ENCODE measurements at places on chromosomes 3 and 15.

DNA sequence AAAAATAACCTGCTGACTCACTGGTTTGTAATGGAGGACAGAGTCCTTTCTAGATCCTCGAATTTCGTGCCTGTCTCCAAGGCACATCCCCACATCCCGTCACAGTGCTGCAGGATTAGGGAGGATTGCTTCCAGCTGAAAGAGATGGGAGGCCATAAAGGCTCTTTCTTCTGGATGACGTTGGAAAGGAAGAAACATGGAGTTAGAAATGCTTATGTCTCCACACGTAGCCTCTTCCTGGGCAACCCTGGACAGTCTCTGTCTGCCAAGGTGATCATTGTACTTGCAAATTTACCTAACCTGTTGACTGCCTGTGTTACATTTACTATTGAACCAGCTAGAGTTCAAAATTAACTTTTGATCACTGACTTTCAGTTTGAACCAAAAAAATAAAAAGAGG, 27.6 kb upstream of the VILL start:
- DNase-seq, result no peak

DNA sequence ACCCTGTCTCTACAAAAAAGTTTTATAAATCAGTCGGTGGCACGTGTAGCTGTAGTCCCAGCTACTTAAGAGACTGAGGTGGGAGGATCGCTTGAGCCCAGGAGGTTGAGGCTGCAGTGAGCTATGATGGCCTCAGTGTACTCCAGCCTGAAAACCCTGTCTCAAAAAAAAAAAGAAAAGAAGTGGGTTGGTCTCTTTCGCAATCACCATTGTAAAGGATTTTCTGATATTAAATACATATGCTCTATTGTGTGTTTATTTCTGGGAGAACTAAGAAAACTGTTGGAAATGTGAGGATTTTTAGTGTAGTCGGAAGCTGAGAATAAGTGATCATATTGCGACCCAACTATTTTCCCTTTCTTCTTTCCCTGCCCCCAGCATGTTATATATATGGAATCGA, 7.5 kb downstream of the ZNF710 start:
- DNase-seq, result no peak

GRCh38 chr3:170765419-170766078, 104.4 kb downstream of the RPL22L1 start:
- DNase-seq, result no peak

DNA sequence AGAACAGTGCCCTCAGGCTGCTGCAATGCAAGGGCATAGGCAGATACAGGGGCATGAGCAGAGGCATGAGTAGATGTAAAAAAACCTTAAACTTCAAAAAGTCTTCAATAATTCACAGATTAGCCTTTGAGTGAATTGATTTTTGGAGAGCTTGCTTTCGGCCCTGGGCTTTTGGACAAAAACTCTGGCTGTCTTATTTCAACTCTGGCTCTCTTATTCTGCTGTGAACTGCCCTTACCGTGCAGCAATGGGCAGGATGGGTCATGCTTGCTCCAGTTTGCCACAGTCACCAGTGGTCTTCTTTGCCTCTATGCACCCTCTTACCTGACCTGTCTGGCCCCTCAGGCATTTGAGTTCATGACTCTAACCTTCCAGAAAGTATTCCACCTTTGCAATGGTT, 555.7 kb downstream of the MAGI1 start:
- no peak for DNase-seq

DNA sequence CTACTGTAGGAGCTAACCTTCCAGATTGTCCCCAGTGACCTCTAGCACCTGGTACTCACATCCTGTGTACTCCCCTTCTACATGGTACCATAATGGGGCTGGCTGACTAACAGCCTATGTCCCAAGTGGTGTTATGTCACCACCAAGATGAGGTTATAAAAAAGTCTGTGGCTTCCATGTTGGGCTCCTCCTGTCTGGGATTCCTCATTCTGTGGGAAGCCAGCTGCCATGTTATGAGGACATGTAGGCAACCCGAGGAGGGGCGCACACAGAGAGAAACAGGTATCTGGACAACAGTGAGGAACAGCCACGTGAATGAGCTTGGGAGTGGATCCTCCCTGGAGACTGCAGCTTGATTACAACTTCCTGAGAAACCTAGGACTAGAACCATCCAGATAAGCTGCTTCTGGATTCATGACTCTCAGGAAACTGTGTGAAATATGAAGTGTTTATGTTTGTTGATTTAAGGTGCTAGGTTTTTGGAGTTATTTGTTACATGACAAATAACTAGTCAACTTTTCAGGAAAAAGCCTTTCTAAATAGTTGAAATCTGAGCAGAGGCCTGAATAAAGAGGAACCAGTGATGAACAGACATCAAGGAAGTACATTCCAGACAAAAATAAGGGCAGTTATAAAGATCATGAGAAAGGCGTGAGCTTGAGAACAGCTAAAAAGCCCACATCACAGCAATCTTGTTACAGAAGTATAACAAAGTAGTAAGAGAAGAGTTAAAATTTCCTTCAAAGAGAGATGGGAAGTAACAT, 21.7 kb downstream of the GOLIM4 start:
- DNase-seq, result no peak

- DNase-seq, result no peak
Observed at GRCh38 chr15:86865920-86866319, 786.2 kb downstream of the AGBL1 start.

- DNase-seq, result no peak
Observed at GRCh38 chr15:92847841-92848240, 52.3 kb upstream of the CHD2 start.

DNA sequence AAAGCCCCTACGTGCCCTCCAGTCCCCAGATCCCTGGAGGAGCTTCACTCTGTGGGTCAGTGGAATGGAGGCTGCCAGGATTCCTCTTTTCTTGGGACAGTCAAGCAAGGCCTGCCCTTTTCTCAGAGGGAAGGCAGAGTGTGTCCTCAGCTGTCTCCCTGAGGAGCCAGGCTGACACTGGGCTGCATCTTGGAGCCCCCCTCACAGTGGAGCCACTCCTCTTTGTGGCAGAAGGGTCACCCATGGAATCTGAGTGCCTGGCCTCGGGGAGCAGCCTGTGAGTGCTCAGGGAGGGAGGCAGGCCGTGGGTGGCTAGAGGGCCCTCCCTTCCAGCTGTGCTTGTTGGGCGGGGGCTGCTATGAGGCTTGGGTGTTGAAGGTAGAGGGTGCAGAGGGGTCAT, 41.2 kb downstream of the BOC start:
- DNase-seq, result no peak

- no peak for DNase-seq
Observed at GRCh38 chr3:130748981-130749380, 2.4 kb upstream of the PIK3R4 start.

DNA sequence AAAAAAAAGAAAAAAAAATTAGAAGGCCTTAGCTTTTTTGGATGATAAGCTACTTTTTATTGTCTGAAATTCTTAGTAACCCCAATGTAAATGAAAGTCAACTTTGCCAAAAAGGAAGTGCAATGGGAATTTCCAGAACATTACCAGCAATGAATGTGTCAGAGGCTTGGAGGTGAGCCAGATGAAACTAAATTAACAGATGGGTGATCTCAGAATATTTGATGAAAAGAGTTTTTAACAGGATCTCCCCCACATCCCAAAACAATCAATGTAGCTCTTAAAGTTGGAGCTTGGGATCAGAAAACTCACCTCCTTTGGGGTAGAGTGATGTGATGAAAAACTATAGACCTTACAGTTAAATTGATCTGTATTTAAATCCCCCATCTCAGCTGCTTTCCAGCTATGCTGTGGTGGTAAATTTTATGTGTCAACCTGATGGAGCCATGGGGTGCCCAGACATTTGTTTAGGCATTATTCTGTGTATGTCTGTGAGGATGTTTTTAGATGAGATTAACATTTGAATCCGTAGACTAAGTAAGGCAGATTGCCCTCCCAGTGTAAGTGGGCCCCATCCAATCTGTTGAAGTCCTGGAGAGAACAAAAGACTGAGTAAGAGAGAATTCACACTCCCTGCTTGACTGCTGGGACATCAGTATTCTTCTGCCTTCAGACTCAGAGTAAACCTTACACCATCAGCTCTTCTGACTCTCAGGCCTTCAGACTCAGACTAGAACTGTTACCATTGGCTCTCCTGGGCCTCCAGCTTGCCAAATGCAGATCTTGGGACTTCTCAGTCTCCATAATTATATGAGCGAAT, 84.3 kb upstream of the TNFSF10 start:
- DNase-seq, result no peak

All from pancreas (tissue), 10 donors.